Mesendoderm (in vitro differentiated cells): ENCODE measurements at places on chromosomes 1 and 21.

GRCh38 chr1:18013216-18013615 is 94.4 kb upstream of the IGSF21 start:
- no peak overlapping the region for H3K27ac ChIP-seq
- H3K36me3 ChIP-seq = no peaks in the 10 kb centered on the region
- no peak overlapping the region for H3K4me3 ChIP-seq
- DNase-seq = no peak
- peaks cover 9% of the 10 kb centered on the region for H3K4me1 ChIP-seq
- no peaks in the 10 kb centered on the region for H3K27me3 ChIP-seq

- no peak overlapping the region for H3K27ac ChIP-seq
- no peaks in the 10 kb centered on the region for H3K4me1 ChIP-seq
- DNase-seq = no peak
- H3K27me3 ChIP-seq = no peaks in the 10 kb centered on the region
Measured at GRCh38 chr1:12173631-12174121, 6.9 kb downstream of the TNFRSF1B start.

GRCh38 chr1:100449477-100449876 is 88.5 kb upstream of the GPR88 start:
- no peak overlapping the region for H3K27ac ChIP-seq
- H3K4me3 ChIP-seq = no peak overlapping the region
- no peaks in the 10 kb centered on the region for H3K4me1 ChIP-seq
- no peaks in the 10 kb centered on the region for H3K36me3 ChIP-seq

DNA sequence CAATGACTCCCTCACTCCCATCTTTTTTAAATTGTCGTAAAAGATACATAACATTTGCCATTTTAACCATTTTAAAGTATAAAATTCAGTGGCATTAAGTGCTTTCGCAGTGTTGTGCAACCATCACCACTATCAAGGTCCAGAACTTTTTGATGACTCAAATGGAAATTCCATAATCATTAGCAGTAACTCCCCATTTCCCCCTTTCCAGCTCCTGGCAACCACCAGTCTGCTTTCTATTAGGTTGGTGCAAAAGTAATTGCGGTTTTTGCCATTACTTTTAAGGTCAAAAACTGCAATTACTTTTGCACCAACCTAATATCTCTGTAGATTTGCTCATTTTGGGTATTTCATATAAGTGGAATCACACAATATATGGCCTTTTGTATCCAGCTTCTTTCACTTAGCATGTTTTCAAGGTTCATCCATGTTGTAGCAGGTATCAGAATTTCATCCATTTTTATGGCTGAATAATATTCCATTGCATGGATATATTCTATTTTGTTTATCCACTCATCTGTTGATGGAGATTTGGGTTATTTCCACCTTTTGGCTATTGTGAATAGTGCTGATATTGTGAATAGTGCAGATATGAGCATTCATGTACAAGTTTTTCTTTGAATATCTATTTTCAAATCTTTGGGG is 159.7 kb downstream of the HIVEP3 start:
- H3K4me3 ChIP-seq = no peak overlapping the region
- H3K27ac ChIP-seq = no peak overlapping the region
- no peak for DNase-seq
- H3K4me1 ChIP-seq = no peaks in the 10 kb centered on the region
- H3K27me3 ChIP-seq = no peaks in the 10 kb centered on the region

- H3K4me1 ChIP-seq = no peaks in the 10 kb centered on the region
- DNase-seq = no peak
- no peak overlapping the region for H3K4me3 ChIP-seq
Measured at GRCh38 chr21:42337276-42337675, 13.5 kb downstream of the TFF2 start.

GRCh38 chr1:22531251-22531650 is 32.0 kb upstream of the EPHA8 start:
- H3K27ac ChIP-seq = no peak overlapping the region
- H3K36me3 ChIP-seq = peaks cover 4% of the 10 kb centered on the region
- H3K4me3 ChIP-seq = no peak overlapping the region
- no peak for DNase-seq
- no peaks in the 10 kb centered on the region for H3K27me3 ChIP-seq

DNA sequence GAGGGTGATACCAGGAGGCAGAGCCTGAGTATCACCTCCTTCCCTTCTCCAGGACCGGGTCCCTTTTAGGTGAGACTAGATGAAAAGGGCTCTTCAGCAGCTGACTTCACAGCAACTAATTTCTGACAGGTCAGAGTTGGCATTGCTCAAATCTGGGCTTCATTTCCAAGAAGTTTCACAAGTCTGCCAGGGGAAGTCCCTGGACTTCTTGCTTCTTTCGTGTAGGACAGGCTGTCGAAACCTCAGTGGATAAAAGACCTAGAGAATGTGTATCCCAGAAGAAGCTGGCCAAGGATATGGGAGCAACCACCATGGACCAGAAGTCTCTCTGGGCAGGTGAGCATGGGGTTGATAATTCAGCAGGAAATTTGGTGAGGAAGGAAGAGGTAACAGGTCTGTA is at the start of gene CHI3L2:
TSS of gene CHI3L2 (plus strand) at position 280 of the 400 bp plus-strand sequence. CDS start at position 297, 17 bp downstream.
- H3K4me3 ChIP-seq = no peak within 1 kb of the TSS
- no peak within 1 kb of the TSS for H3K27ac ChIP-seq
- no peak for DNase-seq
- peaks cover 1% of the 10 kb centered on the region for H3K27me3 ChIP-seq
